Heart left ventricle (tissue), 16 donors: ENCODE measurements at places on chromosomes 2 and 18. TPM values are rescaled to one million over a fixed set of nuclear protein-coding genes. Genes with fewer than 3 reads are reported as not detected.

The FAM237A gene
- total RNA-seq = 1.4 TPM

The REG3G gene
- not detected for total RNA-seq

The MARCO gene
- total RNA-seq = 0.66 TPM

The PRKAG3 gene
- total RNA-seq = not detected

The ZC3H6 gene
- 24.3 TPM for total RNA-seq

The ALPP gene
- not detected for total RNA-seq

The CDK5R2 gene
- total RNA-seq = not detected

The IL36A gene
- total RNA-seq = not detected

The ALMS1 gene
- total RNA-seq = 11.9 TPM

The IL36RN gene
- total RNA-seq = not detected
